ENCODE measurements at places on chromosomes 5 and 9. TPM values are rescaled to one million over a fixed set of nuclear protein-coding genes. Genes with fewer than 3 reads are reported as not detected.
A peak's percentile ranks its signal among the peaks of the same experiment; 100 is the strongest.

The C5orf22 gene
- total RNA-seq, result 30.6 TPM

The ANKH gene
- total RNA-seq, result 72.8 TPM

The NIPBL gene
- total RNA-seq, result 42.7 TPM

DNA sequence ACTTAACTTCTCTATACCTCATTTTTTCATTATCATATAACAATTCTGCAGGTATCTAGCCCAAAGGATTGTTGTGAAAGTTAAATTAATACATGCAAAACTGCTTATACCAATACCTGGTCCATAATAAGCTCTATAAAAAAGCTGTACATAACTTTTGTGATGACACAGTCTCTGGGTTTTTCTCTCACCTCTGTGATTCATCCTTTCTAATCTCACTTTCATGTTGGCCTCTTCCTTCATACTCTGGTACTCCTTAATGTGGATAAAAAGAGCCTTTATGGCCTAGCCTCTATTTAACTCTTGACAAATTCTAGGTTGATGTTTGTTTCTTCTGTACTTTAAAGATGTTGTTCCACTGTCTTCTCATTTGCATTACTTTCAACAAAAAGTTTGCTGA lies 162.9 kb upstream of the ACOT12 start:
- H3K36me3 ChIP-seq, result peaks cover 2% of the 10 kb centered on the region
- peaks cover 35% of the 10 kb centered on the region for H3K4me1 ChIP-seq
- H3K4me3 ChIP-seq, result no peak overlapping the region

GRCh38 chr9:25350011-25350410 lies 328.2 kb downstream of the TUSC1 start:
- no peak overlapping the region for H3K4me3 ChIP-seq
- no peaks in the 10 kb centered on the region for H3K4me1 ChIP-seq
- no peak for DNase-seq
- no peaks in the 10 kb centered on the region for H3K36me3 ChIP-seq
- H3K27ac ChIP-seq, result no peak overlapping the region

The SPATA31D4 gene
- not detected for total RNA-seq

DNA sequence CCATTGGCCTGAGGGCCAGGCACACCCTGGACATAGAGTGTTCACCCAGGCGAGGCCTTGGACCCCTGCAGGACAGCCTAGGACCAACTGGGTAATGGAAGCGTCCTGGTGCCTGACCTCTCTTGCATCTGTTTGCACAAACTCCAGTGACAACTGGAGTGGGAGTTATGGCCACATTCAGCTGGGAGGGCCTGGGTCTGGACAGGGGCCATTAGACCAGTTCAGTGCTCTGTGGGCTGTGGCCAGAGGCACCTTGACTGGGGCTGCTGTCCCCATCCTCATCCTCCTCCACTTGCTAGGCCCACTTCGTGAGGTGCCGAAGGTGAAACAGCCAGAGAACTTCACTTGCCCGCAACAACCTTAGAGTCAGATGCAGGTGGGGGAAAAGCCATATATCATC lies 372.7 kb upstream of the IRX1 start:
- no peak overlapping the region for H3K27ac ChIP-seq
- no peaks in the 10 kb centered on the region for H3K27me3 ChIP-seq
- no peaks in the 10 kb centered on the region for H3K36me3 ChIP-seq
- H3K4me3 ChIP-seq, result no peak overlapping the region
- no peak for DNase-seq
- H3K4me1 ChIP-seq, result no peaks in the 10 kb centered on the region

- peak; percentile 79 for DNase-seq
- H3K4me3 ChIP-seq, result peak overlapping the region; percentile 74
- H3K4me1 ChIP-seq, result peaks cover 81% of the 10 kb centered on the region
- peaks cover 27% of the 10 kb centered on the region for H3K36me3 ChIP-seq
- H3K27me3 ChIP-seq, result no peaks in the 10 kb centered on the region
Measured at GRCh38 chr9:97904725-97905124, 17.6 kb downstream of the TRMO start.

The MEIKIN gene
- not detected for total RNA-seq

The PAPPA gene
- total RNA-seq, result not detected

DNA sequence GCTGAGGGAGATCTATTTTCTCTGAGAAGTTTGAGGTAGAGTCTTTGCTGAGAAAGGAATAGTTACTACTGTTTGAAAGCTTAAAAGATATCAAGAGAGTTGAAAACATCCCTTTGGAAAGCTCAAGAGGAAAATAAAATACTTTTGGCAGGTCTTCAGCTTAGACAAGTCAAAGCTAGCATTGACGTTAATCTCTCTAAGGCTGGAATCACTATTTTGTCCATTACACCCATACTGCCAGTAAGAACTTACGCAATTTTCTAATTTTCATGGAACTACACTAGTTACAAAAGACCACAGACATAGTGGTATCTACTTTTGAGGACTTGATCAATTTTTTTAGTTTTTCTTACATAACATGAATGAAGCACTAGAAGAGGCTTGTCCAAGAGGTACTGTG lies 494.9 kb downstream of the PSAT1 start:
- no peak for DNase-seq
- H3K4me3 ChIP-seq, result no peak overlapping the region
- no peaks in the 10 kb centered on the region for H3K36me3 ChIP-seq
- no peak overlapping the region for H3K27ac ChIP-seq

The CEL gene
- 1.2 TPM for total RNA-seq

GRCh38 chr9:87950765-87951488 lies 23.4 kb downstream of the CDK20 start:
- H3K27me3 ChIP-seq, result peaks cover 7% of the 10 kb centered on the region
- H3K27ac ChIP-seq, result no peak overlapping the region
- H3K36me3 ChIP-seq, result no peaks in the 10 kb centered on the region
- H3K4me3 ChIP-seq, result no peak overlapping the region
- H3K4me1 ChIP-seq, result peaks cover 3% of the 10 kb centered on the region

The FBXL7 gene
- total RNA-seq, result not detected

- H3K27ac ChIP-seq, result no peak overlapping the region
- DNase-seq, result no peak
- peaks cover 6% of the 10 kb centered on the region for H3K27me3 ChIP-seq
Measured at GRCh38 chr5:53237876-53238275, 128.3 kb upstream of the MOCS2 start.

DNA sequence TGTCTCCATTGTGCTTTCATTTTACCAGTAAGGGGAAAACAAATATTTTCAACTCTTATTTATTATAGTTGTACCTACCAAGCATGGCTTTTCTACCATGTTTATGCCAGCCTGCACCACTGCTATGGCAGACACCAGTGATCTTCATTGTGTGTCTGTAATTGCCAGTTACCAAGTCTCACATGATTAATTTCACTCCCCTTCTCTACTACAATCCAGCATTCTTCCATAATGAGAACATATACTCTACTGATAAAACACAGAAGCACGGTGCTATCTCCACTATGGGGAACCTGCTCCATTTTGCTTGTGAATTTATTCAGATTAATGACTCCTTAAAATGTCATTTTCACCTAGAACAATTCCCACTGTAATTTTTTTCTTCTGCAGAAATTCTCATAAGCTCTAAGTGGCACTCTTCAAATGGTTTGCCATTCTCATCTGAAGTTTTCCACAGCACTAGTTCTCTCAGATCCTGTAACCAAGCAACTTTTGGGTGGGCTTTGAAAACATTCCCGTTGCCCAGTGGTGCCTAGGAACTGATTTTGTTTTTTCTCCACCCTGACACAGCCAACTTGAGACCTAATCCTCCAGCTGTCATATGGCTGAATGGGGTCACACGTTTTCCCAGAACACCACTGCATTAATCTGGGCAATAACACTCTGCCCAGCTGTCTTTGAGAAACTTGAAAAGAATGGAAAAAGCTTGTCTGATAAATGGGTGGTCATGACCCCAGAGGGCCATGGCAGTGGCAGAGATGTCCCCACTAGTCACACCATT lies 222.7 kb upstream of the RASEF start:
- H3K36me3 ChIP-seq, result no peaks in the 10 kb centered on the region
- no peak for DNase-seq
- H3K4me1 ChIP-seq, result no peaks in the 10 kb centered on the region
- no peak overlapping the region for H3K27ac ChIP-seq

GRCh38 chr9:20962536-20963225 lies 68.8 kb downstream of the HACD4 start:
- peaks cover 19% of the 10 kb centered on the region for H3K36me3 ChIP-seq
- H3K27me3 ChIP-seq, result no peaks in the 10 kb centered on the region
- H3K27ac ChIP-seq, result no peak overlapping the region
- no peaks in the 10 kb centered on the region for H3K4me1 ChIP-seq

DNA sequence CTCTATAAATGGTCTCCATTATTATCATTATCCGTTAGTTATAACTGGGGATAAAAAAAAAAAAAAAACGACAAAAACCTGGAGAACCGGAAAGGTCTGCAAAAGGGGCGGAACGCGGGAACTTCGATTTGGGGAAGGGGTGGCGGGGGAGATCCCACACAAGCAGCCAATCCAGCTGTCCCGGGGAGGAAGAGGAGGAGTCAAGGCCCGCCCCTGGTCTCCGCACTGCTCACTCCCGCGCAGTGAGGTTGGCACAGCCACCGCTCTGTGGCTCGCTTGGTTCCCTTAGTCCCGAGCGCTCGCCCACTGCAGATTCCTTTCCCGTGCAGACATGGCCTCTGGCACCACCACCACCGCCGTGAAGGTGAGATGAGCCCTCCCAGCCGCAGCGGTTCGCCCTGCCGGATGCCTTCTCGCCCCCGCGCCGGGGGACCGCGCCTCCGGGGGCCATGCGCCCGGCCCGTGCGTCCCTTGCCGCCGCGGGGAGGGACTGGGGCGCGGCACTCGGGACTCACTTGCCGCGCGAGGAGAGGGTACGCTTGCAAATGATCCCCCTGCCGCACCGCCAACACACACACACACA lies at the start of gene MTAP:
Gene MTAP, plus strand, starts transcription at position 219 of the 583 bp plus-strand sequence. Its CDS starts 113 bp downstream, at position 332.
- peaks cover 8% of the 10 kb centered on the region for H3K27me3 ChIP-seq
- peak; percentile 85 for DNase-seq
- peak within 1 kb of the TSS; percentile 99 for H3K4me3 ChIP-seq
- peaks cover 39% of the 10 kb centered on the region for H3K4me1 ChIP-seq
- peaks cover 34% of the 10 kb centered on the region for H3K36me3 ChIP-seq
- peak within 1 kb of the TSS; percentile 99 for H3K27ac ChIP-seq

The TAF1L gene
- total RNA-seq, result not detected

DNA sequence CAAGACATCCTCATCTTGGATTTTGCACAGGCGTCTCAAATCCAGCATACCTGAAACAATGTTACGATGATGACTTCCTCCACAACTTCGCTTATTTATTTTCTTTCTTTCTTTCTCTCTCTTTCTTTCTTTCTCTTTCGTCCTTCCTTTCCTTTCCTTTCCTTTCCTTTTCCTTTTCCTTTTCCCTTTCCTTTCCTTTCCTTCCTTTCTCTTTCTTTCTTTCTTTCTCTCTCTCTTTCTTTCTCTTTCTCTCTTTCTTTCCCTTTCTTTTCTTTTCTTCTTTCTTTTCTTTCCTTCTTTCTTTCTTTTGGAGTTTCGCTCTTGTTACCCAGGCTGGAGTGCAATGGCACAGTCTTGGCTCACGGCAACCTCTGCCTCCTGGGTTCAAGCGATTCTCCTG lies 20.1 kb downstream of the NDUFS4 start:
- H3K27ac ChIP-seq, result no peak overlapping the region
- no peak overlapping the region for H3K4me3 ChIP-seq
- H3K4me1 ChIP-seq, result peaks cover 33% of the 10 kb centered on the region

GRCh38 chr5:45508135-45508534 lies 188.0 kb downstream of the HCN1 start:
- H3K27ac ChIP-seq, result no peak overlapping the region
- no peaks in the 10 kb centered on the region for H3K27me3 ChIP-seq
- no peak overlapping the region for H3K4me3 ChIP-seq
- DNase-seq, result no peak
- H3K36me3 ChIP-seq, result no peaks in the 10 kb centered on the region

DNA sequence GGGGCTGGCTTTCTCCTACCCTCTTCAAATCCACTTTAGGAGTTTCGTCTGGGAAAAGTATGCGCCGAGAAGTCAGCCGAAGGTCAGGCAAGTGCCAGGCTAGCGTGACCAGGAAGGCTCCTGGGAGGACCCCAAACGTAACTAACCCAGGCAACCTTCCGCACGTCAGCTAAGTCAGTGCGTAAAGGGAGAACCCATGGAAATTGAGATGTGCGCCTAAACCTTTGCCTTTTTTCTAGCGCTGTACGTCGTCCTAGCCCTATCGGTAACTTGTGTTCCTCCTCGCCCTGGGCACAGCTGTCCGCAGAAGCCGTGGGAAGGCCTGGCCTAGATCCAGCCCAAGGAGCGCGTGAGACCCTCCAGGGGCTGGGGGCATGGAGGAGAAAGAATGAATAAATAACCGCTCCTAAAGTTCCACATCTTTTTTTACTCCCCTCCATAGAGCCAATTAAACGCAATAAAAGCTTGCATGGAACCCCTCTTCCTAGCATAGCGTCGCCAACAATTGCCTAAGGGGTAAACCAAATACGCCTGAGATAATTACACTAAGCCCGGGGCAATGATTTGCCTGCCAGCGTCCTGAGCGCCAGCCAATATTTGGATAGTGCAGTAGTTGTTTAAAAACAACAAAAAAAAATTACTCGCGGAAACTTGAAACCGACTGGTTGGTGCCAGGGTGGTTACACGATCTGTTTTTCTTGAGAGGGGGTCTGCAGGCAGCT lies 4.0 kb upstream of the FOXB2 start:
- peak overlapping the region; percentile 19 for H3K4me3 ChIP-seq
- DNase-seq, result no peak
- H3K4me1 ChIP-seq, result peaks cover 30% of the 10 kb centered on the region
- peaks cover 73% of the 10 kb centered on the region for H3K27me3 ChIP-seq
- no peaks in the 10 kb centered on the region for H3K36me3 ChIP-seq

The ADAMTSL2 gene
- 0.32 TPM for total RNA-seq

GRCh38 chr5:124454081-124454480 lies 292.4 kb downstream of the ZNF608 start:
- peaks cover 5% of the 10 kb centered on the region for H3K27me3 ChIP-seq
- H3K4me1 ChIP-seq, result peaks cover 8% of the 10 kb centered on the region
- no peak overlapping the region for H3K27ac ChIP-seq

The PCDHB14 gene
- total RNA-seq, result not detected

- peaks cover 3% of the 10 kb centered on the region for H3K27me3 ChIP-seq
Measured at GRCh38 chr5:99191206-99191745, 262.5 kb upstream of the CHD1 start.

DNA sequence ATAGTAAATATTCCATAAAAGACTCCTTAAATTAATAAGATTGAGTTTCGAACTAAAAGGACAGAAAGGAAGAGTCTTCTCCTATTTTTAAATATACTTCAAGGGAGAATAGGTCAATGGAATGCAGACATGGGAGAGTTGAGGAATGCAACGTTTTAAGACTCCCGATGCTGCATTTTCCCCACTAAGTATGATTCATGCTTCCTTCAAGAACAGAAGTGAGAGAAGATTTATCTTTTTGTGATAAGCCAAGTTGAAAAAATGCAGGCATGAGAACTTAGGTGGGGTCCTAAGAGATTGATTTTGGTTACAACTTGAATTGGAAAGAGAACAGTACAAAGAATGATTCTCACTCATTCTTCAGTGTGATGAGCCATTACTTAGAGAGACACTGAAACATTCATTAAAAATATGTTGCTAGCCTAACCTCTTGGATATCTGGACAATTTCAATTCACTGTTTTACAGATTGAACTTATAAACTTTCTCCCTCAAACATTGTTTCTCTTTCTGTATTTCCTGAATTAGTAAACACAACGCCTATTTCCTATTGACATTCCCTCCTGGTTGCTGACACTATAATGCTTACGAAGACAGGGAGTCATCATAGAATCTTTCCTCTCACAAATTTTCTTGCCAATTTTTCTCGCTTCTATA lies 1666.1 kb upstream of the WWC1 start:
- no peaks in the 10 kb centered on the region for H3K4me1 ChIP-seq
- DNase-seq, result no peak
- no peak overlapping the region for H3K27ac ChIP-seq

The EQTN gene
- not detected for total RNA-seq

Data from activated CD4-positive, alpha-beta T cell treated with anti-CD3 and anti-CD28 coated beads for 36 hours (primary cell).